ENCODE measurements at places on chromosomes 2 and 18.

DNA sequence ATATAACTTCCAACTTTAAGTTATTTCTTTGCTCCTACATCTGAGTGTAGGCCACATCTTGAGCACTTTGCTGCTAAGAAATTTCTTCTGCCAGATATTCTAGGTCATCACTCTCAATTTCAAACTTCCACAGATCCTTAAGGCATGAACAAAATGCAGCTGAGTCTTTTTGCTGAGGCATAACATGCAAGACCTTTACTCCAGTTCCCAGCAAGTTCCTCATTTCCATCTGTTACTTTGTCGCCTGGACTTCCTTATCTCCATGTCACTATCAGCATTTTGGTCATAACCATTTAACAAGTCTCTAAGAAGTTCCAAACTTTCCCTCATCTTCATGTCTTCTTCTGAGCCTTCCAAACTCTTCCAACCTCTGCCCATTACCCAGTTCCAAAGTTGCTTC is 1077.3 kb upstream of the TMEFF2 start:
- no peak for DNase-seq

- DNase-seq = no peak
Measured at GRCh38 chr2:79640001-79640400, 127.2 kb downstream of the CTNNA2 start.

- no peak for DNase-seq
Measured at GRCh38 chr2:174486563-174487107, at the start of gene GPR155. Gene GPR155, minus strand, starts transcription at chr2:174487029. Its CDS starts 5,073 bp downstream, at chr2:174481956.

DNA sequence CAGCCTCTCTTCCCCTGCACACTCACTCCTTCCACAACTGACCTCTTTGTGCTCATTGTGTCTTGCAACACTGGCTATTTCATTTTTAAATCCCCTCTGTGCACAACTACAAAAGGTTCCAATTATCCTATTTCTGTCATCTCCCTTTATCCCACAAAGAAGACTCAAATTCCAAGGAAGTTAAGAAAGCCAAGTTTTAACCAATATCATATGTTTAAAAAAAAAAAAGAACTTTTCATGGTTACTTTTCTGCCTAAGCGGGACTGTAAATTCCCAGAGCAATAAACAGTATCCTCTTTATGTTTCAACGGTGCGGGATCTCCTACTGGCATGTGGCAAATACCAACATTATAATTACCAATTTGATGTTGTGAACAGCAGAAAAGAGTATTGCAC is 83.8 kb downstream of the DOCK10 start:
- DNase-seq = no peak

DNA sequence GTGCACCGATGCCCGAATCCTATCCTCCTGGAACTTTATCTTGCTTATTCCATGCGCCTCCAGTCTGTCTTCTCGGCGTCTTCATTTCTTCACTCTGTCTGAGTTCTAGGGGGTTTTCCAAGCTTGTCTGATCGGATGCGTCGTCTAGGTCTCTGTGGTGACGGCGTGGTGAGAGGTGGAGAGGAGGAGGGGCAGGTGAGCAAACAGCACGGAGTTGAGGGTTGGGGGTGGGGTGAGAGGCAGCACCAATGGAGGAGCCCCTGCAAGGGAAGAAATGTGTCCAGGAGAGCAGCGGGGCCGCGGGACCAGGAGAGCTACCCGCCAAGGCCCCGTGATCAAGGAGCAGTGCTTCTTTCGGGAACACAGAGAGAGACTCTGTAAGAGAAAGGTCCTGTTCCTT is 131.3 kb upstream of the TWIST2 start:
- no peak for DNase-seq

DNA sequence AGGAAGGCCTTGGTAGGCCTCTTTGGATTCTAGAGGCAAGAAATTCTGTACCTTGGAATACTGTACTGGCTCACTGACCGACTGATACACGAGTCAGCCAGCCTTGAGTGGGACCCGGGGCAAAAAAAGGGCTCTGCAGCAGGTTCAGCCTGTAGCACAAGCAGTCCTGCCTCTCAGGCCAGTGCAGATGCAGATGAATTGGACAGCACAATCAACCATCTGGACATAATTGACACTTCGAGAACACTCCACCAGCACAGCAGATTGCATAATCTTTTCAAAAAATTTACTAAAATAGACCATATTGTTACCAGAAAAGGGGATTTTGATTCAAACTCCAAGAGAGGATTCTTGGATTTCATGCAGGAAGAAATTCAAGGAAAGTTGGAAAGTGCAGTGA is 241.6 kb downstream of the RPIA start:
- DNase-seq = no peak

DNA sequence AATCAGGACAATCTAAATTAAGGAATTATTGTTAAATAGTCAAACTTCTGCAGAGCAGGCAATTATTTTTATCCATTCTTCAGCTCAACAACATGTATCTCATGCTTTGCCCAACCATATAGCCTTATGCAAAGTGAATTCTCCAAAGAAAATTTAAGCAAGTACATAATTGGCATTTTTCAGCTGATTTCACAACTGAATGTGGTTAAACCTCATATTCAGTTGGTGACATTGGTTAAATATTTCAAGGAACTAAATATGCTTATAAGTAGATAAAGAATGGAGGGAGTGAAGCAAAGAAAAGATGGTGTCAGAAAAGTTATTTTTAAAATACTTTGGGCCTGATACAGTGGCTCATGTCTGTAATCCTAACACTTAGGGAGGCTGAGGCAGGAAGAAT is 816.2 kb downstream of the NRXN1 start:
- no peak for DNase-seq

DNA sequence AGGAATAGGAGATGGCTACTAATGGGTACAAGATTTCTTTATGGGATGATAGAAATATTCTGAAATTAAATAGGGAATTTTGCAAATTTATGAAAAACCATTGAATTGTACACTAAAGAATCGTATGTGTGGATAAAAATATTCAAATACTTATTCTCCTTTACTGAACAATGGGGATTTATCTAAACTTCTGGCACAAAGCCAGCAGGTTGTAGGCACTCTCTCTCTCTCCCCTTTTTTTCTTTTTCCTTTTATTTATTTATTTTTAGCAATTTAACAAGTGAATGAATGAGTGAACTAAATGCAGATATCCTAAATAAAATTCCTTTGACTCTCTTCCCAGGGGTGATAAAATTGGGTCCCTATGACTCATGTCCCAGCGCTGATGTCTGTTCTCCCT is 21.9 kb upstream of the SCYGR2 start:
- no peak for DNase-seq

DNA sequence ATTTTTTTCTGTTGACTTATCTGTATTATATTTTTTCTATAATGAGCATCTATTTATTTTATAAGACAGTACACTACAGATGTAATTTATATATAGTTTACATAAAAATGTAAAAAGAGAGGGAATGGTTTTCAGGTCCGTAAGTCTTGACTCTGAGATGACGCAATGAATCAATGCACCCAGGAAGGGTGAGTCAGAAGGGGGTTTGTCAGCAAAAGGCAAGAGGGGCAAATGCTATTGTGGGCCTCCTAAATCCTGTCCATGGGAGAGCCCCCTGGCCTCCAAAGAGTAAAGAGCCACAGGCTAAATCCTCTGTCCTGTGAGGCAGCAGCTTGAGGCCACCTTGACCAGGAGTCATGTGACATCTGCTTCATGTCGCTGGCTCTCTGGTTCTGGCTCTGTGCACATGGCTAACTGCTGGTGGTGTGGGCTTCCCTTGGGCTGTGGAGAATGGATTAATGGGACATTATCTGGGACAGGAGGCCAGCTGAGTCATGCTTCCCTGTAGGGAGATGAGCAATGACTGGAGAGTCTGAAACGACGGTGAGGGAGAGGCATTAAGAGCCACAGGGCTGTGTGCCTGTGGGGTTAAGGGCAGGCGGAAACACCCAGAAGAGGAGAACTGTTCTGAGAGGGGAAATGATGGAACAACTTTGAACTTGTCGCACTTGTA is 22.8 kb upstream of the ASB18 start:
- no peak for DNase-seq

- DNase-seq = no peak
Measured at GRCh38 chr2:163669506-163669905, 66.3 kb downstream of the FIGN start.

DNA sequence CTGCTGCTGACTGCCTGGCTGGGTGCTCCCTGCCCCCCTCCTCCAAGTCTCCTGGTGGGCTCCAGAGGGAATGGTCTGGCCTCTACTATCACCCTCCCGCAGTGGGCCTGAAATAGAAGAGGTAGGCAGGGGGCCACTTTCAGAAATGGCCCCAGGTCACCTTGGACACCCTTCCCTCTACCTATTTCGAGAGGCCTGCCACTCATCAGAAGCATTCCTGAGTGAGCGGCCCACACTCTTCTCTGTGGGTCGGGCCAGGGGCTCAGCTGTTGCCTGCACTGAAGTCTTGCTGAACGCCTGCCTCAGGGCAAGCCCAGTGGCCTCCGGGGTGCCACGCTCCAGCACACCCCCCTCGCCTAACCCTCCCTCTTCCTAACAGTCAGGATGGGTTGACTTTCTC is 124.9 kb downstream of the TNS1 start:
- no peak for DNase-seq

- no peak for DNase-seq
Measured at GRCh38 chr2:168300460-168300859, 53.1 kb upstream of the STK39 start.

DNA sequence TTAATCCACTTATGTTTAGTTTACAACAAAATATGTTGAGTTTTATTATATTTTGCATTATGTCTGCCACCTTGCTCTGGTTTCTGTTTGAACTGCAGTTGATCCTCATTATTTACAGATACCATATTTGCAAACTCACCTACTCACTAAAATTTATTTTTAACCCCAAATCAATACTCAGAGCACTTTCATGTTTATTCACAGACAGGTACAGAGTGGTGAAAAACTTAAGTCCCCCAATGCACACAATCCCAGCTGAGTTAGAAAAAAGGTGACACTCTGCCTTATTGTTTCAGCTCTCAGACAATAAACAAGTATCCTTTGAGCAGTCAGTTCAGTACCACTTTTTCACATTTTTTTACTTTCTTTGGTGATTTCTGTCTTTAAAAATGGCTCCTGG is 13.7 kb downstream of the GCG start:
- no peak for DNase-seq

- no peak for DNase-seq
Measured at GRCh38 chr18:6435731-6436130, 21.0 kb upstream of the L3MBTL4 start.
